T-cell (primary cell): ENCODE measurements at places on chromosomes 6 and 20.

DNA sequence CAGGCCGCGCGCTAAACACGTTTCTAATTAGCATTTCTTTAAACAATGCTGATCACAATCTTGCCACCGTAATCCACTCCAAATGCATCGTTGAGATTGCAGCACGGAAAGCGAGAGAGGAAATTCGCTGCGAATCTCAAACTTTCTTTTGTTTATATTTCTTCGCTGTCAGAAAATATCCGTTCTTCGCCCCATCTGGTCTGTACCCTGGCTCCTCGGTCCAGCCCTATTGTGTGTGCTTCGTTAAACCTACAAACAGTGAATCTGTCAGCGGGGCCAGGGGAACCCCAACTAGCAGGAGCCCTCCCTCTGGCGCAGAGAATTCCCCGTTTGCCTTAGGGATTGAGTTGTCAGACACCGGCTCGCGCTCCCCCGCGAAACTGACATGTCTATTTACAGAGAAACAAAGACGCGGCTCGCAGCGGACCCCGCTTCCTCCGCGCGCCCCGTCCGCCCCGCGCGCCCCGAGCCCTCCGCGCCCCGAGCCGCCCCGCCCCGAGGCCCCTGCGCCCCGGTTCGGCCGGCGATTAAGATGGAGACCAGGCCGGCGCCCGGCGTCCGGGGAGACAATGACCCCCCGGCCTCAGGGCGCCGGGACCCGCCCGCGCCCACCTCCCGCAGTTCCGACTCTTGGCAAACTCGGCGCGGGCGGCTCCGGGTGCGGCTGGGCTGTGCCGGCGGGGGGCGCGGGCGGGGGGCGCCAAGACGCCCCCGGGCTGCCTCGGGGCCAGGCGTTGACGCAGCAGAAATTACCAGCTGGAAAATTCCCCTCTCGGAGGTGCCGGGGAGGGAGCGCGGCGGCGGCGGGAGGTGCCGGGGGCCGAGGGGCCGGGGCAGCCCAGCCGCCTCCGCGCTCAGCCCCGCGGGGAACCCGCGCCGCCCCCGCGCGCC is 874 bp downstream of the ZBTB46 start:
- DNase-seq: no peak

DNA sequence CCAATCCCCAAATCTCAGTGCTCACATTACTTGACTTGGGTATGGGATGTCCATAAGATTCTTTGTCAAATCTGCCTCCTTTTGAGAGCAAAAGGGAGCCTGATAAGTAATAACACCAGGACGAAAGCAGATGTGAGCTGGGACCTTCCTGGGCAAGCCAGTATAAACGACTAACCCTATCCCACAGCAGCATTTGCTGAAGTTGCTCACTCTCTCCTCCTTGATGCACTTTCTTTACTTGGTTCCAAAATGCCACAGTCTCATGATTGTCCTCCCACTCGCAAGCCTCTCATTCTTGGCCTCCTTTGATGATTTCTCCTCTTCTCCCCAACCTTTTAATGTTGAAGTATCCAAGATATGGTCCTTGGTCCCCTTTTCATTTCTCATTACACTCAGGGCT is 44.7 kb upstream of the TAGAP start:
- no peak for DNase-seq

- DNase-seq: no peak
Measured at GRCh38 chr20:62624325-62624690, 18.0 kb upstream of the SLCO4A1 start.

GRCh38 chr6:117829594-117830319 is 77.3 kb upstream of the SLC35F1 start:
- no peak for DNase-seq

DNA sequence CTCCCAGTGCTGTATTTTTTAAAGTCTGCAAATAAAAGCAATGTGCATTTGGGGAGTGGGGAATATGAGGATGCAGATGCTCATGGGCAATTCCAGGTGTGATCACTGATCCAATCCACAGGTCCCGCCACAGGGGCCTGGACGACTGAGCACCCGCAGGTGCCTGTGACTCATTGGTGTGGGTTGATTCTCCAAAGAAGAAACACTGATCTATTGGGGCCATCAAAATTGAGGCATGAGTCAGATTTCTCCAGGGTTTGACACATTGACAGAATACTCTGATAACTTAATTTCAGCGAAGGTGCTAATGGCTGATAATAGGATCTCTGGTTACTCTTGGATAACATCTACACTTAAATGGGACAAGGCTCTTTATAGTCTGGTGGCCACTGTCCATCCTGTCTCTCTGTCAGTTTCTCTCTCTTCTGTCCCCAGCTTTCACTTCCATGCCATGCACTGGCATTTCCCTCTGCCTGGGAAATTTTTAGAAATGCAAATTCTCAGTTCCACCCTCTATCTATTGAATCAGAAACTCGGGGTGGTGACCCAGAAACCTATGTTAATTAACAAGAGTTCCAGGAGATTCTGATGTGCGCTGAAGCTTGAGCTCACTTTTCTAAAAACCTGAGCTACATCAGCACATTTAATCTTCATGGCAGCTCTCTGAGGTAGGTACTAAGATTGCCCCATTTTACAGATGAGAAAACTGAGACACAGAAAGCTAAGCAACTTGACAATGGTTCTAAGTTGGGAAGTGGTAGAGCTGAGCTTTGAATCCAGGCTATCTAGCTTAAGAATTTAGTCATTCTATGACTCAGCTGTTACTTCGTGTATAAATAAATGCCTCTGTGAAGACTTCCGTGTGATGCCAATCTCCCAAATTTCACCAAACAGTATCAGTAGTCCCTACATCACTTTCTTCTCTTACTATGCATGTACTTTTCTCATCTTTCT is 10.2 kb upstream of the RCAN2 start:
- no peak for DNase-seq

GRCh38 chr6:26743157-26743821 is 83.7 kb upstream of the ZNF322 start:
- DNase-seq: no peak

DNA sequence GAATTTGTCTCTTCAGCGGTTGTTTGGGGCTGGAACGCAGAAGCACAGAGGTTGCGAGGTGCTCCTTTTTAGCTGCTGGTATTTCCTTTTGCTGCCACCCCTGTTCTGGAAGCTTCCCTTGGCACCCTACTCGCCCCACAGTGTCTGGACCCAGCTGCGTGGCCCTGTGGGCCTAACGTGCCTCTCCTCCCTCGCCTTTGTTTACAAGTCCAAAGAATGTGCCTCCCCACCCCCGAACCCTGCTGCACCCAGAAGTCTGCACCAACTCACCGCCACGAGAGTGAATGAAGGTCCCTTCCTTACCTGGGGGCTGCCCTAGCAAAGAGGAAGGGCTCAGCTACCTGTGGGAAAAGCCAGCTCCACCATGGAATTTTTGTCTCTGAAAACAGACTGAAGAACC is 139.7 kb upstream of the RPS6KA2 start:
- DNase-seq: no peak

DNA sequence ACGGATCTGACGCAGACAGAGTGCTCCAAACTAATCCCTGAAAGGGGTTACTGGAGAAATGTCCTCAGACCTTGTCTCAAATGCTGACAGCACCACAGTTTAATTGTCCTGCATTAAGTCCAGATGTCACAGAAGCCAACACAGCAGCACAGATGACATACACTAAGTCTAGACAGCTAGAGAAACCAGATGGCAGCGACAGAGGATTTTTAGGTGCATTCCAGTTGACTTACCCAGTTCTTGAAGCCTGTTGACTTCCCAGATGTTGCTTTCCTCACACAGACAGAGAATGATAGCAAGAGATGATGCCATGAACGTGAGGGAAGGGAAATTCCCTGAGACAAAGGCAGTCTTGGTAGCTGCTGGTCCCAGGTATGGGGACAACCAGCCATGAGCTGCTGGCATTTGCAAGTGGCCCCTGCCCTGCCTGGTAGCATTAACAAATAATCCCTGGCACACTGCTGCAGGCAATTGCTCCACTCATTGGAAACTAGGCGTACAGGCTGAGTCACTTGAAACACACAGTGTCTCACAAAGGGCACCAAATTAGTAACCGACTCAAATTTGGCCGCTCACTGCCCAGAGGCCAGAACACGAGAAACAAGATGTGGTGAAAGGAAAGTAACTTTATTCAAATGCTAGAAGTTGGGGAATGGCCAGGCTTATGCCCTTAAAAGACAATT is 52.2 kb downstream of the ADGB start:
- DNase-seq: no peak

DNA sequence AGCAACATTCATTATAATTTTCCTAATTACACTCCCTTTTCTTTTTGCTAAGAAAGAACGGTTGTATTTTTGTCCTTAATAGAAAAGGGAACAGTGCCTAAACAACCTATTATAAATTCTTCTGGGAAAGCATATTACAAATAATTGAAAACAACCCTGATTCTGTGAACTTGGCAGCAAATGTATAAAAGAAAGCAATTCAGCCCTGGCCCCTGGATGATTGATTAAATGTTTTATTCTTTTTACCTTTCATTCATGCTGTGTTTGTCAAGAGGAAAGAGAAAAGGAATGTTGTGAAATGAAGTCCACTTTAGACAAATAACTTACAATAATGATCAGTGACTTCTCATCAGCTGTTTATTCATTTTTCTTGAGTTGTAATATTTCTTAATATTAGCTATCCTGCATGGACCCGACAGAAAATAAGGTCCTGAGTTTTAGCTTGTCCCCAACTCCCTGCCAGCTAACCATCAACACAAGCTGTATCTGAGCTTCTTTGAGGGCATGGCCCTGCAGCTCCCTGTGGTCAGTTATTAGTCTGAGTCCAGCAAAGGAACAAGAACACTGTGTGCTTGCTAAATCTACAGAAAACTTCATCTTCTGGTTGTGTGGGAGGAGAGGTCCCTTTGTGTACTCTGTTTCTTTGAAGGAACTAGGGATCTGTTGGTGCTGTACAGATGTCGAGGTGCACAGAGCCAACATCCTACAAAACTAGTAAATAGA is 248.2 kb downstream of the LAMA2 start:
- DNase-seq: no peak

DNA sequence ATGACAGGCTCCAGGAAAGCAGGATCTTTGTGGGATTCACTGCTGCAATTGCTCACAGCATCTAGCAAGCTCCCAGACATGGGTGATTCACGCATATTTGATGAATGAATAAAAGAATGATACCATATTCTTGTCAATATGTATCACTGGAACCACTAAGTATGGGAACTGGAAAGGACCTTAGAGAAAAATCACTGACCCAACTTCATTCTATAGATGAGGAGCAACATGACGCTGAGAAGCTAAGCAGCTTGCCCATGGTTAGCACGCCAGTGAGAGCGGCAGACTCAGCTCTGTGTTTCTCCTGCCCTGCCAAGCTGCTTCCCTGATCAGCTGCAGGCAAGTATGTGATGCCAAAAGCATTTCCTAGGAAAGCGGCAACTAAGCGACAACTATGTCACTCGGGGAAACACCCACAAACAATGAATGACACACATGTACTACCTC is 66.8 kb downstream of the PPP1R3G start:
- no peak for DNase-seq

DNA sequence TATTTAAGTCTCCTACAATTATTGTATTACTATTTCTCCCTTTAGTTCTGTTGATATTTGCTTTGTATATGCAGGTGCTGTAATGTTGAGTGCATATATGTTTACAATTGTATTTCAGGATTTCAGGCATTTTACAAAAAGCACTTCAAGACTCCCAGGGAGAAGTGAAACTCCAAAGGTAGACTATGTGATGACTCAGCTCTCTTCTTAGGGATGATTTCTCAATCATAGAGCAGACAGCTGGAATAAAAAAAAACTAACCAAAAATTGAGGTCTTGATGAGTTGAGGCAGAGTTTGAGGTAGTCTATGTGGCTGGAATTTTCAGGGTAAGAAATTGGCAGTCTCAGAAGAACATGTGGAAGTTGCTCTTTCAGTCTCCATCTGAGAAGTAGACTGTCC is 786.1 kb downstream of the TFAP2A start:
- DNase-seq: no peak

- DNase-seq: no peak
Measured at GRCh38 chr6:120826253-120826652, 508.0 kb downstream of the TBC1D32 start.

- DNase-seq: no peak
Measured at GRCh38 chr6:53419026-53419425, 70.3 kb upstream of the ELOVL5 start.

DNA sequence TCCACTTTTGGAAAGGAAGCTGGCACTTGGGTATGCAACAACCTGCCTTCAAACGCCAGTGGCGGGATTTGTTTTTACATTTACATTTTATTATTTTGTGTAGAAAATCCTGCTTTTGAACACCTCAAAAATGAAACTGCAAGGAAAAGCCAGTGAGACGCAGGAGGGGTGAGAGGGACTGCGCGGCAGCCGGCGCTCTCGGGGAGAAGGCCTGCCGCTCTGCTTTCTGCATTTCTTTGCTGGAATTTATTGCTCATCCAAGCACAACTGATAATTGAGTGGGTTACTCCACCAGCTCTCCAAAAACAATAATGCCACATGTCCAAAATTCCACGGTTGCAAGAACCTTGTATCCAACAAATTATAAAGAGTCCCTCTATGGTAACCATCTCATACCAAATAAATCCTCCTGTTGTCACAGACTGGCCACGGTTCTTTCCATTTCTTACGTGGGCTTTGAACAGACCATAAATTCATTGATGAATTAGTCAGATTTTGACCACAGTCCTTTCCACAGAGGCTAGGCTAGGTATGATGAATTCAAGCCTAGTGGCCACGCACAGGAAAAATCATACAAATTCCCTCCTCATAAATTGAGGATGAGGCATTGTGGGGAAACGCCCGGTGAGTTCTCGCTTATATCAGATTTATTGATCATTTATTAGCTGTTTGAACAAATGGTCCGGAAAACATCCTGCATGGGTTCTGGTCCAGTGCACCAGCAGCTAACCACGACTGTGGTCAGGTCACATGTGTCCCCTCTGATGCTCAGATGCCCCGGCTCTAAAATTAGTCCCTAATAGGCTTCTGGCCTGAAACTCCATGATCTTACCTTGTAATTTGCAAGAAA is 31.6 kb upstream of the FOXC1 start:
- DNase-seq: no peak

DNA sequence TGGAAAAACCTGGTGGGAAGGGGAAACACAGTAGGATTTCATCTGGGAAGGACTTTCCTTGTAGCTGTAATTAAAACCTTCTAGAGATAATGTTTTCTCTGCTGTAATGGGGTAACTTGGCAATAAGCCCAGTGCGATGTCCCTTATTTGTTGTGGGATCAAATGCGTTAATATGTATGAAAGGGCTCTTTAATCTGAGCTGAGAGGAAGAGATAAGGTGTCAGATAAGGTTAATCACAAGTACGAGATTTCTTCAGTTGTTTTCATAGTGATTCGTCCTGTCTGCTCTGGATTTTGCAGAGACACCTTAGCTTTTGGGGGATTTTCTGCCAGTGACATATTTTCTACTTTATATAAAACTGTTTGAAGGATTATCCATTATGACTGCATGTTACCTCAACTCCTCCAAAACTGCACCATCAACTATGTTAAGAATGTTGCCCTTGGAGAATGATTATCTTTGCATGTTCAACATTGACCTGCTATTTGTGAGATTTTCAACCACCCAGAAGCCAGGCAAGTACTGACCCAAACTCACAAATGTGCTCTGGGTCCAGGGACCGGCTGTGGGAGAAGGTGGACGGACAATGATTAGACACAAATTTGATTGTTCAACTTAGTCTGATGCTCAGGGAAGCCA is 21.2 kb upstream of the ELOVL5 start:
- no peak for DNase-seq
